ENCODE measurements at places on chromosomes 11 and 22.

DNA sequence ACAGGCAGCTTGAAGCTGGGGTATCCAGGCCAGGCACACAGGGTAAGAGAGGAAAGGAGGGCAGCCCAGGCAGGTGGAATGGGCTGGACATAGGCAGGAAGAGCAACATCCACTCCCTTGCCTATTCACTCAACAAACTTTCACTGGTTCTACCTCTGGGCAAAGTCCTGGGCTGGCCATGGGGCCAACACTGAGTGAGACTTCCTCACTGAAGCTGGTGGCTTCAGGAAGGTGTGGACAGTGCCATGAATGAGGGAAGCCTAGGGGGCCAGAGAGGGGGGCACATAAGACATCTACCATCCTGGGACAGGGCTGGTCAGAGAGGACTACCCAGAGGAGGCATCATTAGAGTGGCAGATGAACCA is 44.9 kb upstream of the TCF20 start:
- no peak for DNase-seq

DNA sequence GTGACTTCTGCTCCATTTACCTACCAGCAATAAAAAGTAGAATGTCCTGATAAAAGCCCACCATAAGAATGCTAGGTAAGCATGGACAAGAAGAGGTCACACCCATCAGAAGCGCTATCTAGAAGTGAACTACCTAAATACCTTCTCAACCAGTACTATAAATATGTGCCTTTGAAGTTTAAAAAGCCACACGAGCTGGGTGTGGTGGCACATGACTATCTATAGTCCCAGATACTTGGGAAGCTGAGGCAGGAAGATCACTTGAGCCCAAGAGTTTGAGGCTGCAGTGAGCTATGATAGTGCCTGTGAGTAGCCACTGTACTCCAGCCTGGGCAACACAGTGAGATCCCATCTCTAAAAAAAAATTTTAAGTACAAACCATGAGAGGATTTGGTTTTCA is 66.7 kb downstream of the PACSIN2 start:
- no peak for DNase-seq

- DNase-seq, result no peak
These were observed 39.2 kb downstream of the TMEM135 start for GRCh38 chr11:87076874-87077429.

- DNase-seq, result no peak
These were observed 15.3 kb downstream of the CSTPP1 start for GRCh38 chr11:46951864-46952263.

- no peak for DNase-seq
These were observed 15.5 kb upstream of the OR5M11 start for GRCh38 chr11:56558574-56558973.

DNA sequence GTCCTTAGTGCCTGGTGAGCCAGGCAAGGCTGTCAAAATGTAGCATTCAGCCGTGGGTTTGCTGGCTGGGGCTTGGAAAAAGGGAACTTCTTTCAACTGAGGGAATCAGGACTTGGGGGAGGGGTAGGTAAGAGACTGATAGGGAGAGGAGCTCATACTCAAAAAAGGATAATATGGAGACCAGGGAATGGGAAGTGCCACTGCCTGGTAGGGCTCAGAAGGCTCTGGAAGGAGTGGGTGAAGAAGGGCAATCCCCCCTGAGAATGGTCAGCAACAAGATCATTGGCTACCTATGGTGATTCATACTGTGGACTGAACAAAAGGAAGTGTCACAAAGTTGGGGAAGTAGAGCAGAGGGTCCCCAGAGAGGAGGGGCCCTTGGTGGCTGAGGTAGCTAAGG is 1.9 kb downstream of the CNGA4 start:
- no peak for DNase-seq

DNA sequence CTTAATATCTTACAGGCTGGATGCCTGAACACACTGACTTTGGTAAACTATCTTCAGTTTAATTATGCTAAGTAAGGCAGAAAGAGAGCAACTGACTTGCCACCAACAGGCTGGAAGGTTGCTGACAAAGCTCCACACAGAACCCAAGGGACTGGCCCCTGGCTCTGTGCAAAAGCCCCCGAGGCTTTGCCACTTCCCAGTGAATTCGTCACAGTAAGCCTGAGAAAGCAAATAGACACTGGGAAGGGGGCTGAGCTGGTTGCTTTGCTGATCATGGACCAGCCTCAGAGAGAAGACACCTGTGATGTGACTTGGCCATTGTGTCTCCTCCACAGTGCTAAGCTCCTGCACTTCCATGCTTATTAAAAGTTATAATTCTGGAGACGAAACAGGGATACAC is 91.7 kb downstream of the BLID start:
- no peak for DNase-seq

- no peak for DNase-seq
These were observed 615 bp downstream of the ANO5 start for GRCh38 chr11:22193348-22194051.

- no peak for DNase-seq
These were observed 8.3 kb upstream of the SSTR3 start for GRCh38 chr22:37220543-37220981.

- DNase-seq, result no peak
These were observed at the start of gene OR52E6 for GRCh38 chr11:5841797-5842196. Gene OR52E6 (minus strand): TSS chr11:5841897. CDS start chr11:5841897, 0 bp downstream.

DNA sequence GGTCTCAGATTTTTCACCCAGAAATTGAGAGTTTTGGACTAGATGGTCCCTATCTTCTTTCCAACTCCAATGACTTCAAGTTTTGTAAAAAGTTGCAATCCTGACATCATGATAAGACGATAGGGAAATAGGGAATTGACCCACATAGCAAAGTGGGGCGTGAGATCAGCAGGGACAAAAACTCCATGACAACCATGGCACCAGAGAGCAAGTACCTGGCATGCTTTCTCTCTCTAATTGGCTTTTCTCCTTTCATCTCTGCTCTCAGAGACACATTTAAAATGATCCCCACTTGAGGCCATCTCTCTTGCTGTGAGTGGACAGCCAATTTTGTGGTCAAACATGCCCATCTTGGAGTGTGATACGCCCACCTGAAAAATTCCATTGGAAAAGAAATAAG is at the start of gene OR5AN1:
TSS of gene OR5AN1 (plus strand) at position 301 of the 400 bp plus-strand sequence. CDS start 5,564 bp downstream, outside the sequence.
- DNase-seq, result no peak

GRCh38 chr11:17796154-17796553 is 61.6 kb downstream of the KCNC1 start:
- DNase-seq, result no peak

GRCh38 chr22:43109511-43109910 is 1.0 kb upstream of the BIK start:
- DNase-seq, result no peak

- no peak for DNase-seq
These were observed 54.2 kb upstream of the CYP2D6 start for GRCh38 chr22:42184852-42185251.

DNA sequence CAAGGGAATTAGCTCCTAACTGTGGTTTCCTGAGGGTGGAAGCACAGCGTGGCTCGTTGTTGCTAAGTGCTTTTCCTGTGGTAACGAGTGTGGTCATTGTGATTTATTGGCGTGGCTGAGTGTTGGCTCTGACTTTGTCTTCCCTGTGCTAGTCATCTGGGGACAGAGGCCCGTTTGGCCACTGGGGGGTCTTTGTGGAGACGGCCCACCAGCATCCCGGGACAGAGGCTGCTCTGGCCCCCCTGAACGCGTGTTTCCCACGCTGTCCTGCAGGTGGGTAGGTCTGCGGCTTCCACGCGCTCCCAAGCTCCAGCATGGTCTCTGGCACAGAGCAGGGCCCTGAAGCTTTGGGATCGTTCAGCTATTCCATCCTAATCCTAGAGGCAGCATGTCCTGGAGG is 1040.0 kb downstream of the TBC1D22A start:
- no peak for DNase-seq

DNA sequence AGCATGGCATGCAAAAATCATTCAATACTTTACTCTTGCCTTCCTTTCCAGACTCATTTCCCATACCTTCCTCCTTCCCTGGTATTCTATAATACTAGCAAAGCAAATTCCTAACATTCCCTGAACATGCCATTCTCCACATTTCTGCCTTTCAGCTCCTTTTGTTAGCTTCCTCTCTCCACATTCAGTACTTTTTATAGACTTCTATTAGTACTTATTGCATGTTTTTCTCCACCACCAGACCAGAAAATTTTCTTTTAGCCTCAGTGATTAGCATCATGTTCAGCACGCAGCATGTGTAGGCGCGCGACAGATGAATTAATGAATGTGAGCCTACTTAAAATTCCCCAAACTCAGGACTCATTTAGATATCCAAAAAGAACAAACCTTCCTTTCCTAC is 935.3 kb downstream of the DLG2 start:
- DNase-seq, result no peak

DNA sequence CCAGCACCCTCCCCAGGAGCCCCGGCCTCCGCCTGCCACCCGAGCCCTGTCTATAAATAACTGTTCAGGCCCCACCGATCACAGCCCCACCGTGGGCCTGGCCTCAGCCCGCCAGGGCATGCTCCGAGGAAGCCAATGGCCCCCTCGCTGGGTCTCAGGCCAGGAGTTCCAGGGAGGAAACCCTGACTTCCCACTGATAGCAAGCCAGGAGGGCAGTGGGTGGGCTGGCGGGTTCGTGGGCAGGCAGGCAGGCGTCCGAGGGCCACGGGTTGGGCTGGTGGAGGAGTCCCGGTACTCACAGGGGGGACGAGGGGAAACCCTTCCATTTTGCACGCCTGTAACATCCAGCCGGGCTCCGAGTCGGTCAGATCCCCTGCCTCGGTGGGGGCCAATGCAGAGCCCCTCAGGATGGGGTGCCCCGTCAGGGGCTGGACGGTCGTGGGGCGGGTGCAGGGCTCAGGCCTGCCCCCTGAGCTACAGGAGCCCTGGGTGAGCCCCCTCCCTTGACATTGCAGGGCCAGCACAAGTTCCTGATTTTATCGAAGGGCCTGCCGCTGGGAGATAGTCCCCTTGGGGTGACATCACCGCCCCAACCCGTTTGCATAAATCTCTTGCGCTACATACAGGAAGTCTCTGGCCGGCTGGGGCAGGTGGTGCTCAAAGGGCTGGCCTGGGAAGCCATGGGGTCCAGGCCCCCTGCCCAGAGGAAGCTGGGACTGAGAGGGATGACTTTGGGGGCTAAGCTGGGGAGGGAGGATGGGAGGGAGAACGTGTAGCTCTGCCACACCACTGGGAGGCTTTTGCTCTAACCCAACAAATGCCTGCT is at the start of gene SPI1:
TSS of gene SPI1 (minus strand) at position 538 of the 826 bp plus-strand sequence. CDS start at position 344, 194 bp downstream.
- DNase-seq, result no peak

GRCh38 chr11:109619498-109619897 is 197.5 kb downstream of the C11orf87 start:
- DNase-seq, result no peak

- no peak for DNase-seq
These were observed 64.2 kb upstream of the RASSF10 start for GRCh38 chr11:12944889-12945288.

DNA sequence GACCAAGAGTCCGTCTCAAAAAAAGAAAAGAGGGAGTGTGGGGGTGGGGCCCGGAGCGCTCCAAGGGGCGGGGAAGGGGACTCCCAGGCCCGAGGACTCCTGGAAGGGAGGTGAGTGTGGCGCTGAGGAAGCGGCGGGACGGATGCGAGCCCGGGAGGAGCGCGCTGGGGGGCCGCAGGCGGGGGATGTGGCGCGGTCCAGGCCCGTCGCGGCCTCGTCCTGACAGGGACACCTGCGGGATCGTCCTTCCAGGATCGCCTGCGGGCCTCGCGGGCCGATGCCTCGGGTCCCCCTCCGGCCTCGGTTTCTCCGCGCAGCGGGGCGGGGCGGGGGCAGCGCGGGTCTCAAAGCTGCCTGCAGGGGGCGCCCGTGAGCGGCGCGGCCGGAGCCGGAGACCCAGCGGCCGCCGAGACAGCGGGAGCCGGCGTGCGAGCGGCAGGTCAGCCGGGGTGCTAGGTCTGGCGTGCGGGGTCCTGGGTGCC is 3.8 kb upstream of the ADORA2A start:
- peak; percentile 49 for DNase-seq

DNA sequence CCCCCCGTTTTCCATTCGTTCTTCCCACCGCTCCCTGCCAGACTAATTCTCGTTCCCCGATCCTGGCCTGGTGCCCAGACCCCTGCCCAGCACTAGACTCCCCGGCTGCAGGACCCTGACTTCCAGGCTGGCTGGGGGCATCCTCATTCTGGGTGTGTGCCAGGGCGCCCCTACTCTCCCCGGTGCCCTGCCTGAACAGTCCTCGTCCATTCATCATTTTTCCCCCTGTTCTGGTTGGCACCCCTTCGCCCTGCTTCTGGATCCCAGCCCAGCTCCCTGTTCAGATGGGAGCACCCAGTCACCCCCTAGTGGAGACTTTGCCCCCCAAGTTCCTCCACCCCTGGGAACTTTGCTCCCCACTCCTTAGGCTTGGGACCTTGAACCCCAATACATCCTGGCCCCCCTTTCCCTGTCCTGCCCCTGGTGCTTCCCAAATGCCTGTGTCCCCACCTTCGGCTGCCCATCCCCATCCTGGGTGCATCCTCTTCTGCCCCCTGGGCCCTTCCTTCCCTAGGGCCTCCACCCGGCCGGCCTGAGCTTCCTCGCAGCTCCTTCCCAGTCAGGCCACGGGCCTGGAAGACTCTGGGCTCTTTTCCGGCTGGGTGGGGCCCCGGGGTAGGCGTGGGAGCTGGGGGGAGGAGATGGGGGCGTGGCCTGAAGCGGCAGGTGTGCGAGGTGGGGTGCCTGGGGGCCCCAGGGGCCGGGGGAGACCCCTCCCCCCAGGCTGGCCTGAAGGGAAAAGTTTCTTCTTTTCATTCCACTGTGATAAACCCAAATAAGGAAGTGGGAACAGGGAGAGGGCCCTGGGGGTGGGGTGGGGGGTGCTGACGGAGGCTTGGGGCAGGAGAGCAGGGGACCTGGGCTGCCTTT is 908 bp downstream of the PLCB3 start:
- no peak for DNase-seq

- no peak for DNase-seq
These were observed 144.8 kb downstream of the GRIA4 start for GRCh38 chr11:105754716-105755115.

- DNase-seq, result no peak
These were observed 114.1 kb downstream of the RRAS2 start for GRCh38 chr11:14244926-14245325.

DNA sequence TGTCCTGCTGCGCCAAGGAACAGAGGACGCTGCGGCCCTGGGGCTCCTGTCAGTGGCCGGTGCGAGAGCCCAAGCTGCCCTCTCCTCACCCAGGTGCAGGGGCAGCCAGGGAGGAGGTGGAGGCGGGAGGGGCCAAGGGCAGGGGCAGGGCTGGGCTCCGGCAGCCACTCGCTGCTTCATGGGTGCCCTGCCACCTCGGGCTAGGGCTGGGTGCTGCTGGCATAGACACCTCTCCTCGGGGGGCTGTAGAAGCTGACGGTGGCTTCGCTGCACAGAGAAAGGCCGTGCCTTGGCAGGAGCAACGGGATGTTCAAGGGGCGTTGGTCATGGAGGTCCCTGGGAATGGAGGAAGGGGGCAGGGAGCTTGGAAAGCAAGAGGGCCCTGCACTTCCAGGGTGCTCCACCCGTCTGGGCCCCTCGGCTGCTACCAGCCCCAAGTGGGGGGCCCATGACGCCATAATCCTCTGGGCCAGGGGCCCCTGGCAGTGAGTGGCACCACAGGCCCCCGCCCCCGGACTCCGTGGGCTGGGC is 1.6 kb upstream of the TBX1 start:
- no peak for DNase-seq

GRCh38 chr11:69926376-69927050 is 107.3 kb upstream of the FGF3 start:
- no peak for DNase-seq

GRCh38 chr22:46031965-46032851 is 55.2 kb upstream of the WNT7B start:
- DNase-seq, result no peak
